Neuronal stem cell (in vitro differentiated cells): ENCODE measurements at places on chromosomes 4 and X.

DNA sequence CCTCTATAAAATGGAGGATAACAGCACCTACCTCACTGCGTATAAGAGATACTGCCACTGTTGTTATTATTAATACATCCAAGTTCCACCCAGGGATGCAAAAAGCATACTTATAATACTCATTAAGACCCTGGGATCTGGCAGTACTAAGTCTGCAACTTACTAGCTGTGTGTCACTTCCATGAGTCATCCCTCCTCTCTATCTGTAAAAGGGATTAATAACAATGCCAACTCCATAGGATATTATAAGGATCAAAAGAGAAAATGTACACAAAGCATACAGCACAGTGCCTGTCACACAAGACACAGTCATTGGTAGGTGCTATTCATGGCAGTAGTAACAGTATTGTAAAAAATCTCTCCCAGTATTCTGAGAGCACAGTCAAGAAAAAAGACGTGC lies 216.7 kb downstream of the HS6ST2 start:
- no peak for DNase-seq

DNA sequence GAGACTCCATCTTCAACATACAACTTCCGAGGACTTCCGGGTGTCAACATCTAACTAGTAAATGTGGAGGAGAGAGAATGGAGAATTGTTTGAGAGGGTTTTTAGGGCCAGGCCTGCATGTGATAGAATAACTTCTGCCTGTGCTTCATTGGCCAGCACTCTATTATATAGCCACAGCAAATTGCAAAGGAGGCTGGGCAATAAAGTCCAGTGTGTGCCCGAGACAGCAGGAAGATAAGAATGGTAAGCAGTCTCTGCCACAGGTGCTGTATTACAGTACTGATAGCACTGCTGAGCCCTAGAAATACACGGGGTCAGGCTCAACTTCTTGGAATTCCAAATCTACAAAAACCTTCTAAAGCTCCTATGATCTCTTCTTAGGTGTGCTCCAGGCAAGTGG lies 20.8 kb upstream of the LIMCH1 start:
- no peak for DNase-seq

DNA sequence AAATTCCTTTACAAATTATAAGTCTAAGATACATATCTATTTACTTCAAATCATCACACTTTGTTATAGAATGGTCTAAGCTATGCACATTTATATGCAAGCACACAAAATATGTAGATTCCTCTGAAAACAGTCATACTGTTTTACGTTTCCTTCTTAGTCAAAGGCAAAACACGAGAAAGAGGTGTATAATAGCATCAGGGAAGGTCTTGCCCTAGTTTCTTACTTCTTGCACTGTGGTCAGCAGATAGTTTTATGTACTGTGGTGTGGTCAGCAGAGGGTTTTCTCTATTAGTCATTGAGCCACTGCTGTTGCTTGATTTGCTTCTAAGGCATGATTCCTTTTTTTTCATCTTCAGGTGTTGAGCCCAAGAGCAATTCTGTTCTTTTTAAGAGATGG lies 117.7 kb downstream of the ADAM29 start:
- DNase-seq: no peak

DNA sequence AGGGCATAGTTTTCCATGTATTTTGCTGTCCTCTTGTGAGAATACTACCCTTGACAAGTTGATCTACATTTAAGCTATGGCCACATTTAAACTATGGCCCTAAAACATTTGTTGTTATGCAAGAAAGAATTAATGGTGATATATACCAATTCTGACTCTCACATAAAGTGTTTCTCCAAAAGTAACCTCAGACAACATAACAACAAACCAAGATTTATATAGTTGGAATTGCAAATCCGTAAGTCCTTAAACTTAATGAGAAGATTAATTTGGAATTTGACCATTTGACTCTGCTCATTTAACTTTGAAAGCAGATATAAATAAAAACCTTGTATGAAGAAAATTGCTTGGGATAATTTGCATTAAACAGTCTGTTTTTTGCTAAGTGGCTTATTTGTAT lies 38.9 kb downstream of the RUFY3 start:
- DNase-seq: no peak

- no peak for DNase-seq
Measured at GRCh38 chr4:186946136-186946535, 222.5 kb upstream of the FAT1 start.

- no peak for DNase-seq
Measured at GRCh38 chr4:99207069-99207743, 11.8 kb downstream of the ADH6 start.

DNA sequence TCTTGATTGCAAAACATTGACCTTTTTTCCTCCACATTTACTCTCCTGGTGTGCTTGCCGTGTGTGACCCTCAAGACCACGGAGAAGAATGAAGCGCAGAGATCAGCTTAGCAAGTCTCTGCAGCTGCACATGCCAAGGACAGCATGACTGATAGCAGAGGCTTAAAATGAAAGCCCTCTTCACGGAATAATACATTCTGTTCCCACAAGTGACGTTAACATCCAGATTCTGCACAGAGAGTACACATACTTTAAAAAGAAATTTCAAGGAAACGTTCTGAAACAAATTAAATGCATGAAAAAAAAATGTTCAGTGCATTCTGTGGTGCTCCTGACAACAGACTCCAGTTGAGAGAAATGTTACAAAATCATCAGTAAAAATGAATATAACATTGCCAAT lies 60.9 kb downstream of the SLC7A11 start:
- no peak for DNase-seq

GRCh38 chr4:177052211-177052934 lies 257.3 kb upstream of the NEIL3 start:
- DNase-seq: no peak

GRCh38 chr4:78481180-78481579 lies 70.4 kb upstream of the ANXA3 start:
- no peak for DNase-seq

- DNase-seq: no peak
Measured at GRCh38 chrX:129696463-129697155, 41.9 kb upstream of the APLN start.

DNA sequence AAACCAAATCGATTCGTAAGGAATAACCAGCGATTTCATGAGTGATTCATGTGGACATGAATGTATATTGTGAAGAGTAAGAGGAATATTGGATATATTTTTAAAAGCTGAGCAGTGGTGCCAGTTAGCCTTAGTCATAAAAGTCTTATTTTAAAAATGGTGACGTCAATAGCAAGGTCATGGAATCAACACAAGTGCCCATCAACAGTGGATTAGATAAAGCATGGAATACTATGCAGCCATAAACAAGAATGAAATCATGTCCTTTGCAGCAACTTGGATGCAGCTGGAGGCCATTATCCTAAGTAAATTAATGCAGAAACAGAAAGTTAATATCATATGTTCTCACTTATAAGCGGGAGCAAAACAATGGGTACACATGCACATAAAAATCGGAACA lies 89.0 kb upstream of the STOX2 start:
- no peak for DNase-seq

DNA sequence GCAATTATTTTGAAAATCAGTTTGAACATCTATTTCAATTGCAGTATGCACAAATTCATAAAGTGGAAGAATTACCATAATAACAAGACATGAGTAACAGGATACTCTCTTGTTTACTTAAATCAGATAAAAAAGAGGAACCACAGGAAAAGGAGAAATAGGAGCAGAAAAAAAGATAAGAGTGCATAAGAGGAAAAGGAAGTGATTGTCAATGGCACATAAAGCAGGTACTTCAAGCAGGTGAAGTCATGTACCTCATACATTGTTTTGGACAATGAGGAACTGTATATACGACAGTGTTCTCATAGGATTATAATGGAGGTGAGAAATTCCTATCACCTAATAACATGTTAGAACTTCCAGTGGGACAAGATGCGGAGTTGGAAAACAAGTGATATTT lies 334.5 kb upstream of the PCDH7 start:
- no peak for DNase-seq

DNA sequence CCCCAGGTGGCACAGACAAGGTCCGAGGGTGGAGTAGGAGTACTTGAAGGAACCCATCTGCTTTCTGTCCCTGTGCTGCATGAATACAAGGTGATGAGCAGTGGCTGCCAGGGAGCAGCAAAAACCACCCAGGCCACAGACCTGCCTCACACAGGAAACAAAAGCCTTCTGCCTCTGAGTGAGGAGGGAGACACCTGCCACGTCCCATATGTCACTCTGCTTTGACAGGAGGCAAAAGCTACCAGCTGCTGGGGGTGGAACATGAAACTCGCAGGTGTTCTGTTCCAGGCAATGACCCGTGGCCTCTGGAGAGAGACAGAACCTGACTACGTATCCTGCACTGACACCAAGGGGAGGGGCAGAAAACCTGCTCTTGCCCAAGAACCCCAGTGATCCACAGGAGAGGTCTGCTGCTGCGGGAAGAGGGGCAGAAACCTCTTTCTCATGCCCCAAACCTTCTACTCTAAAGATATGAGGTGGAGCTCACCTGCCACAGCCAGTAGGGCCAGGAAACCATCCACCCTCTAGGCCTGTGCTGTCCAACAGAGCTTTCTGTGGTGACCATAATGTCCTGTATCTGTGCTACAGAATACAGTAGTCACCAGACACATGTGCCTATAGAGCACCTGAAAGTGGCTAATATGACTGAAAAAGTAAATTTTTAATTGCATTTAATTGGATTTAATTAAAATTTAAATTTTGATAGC lies 172.9 kb downstream of the PRDM5 start:
- DNase-seq: no peak

DNA sequence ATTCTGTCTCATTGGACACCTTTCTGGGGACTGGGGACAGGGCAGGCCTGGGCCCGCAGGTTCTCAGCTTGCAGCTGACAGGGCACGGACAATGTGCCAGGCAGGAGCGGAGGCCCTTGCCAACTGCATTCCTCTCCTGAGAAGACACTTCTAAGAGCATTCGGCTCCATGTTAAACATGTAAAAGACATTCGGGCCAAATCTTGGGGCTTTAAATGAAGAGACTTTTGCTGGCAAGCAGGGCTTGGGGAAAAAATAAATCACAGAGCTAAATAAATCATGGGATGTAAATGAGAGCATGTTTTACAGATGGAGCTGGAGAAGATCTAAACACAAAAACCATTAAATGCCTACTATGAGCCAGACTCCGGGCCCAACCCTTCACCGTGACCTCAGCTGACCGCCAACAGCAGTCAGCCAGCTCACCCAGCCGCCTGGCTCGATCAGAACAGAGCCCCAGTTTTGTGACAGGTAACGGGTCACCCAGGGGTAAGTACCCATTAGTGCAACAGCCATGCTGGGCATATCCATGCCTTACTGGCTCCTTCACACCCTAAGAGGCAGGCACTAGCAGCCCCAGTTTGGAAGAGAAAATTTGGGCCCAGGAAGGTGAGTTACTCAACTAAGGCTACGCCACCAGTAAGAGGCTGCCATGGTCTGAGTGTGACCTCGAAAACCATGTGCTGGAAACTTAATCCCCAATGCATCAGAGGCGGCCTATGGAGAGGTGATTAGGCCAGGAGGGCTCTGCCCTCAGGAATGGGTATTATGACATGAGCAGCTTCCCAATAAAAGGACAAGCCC lies 14.7 kb downstream of the WDR1 start:
- no peak for DNase-seq

- DNase-seq: no peak
Measured at GRCh38 chr4:108902769-108903168, 139.9 kb upstream of the ETNPPL start.

DNA sequence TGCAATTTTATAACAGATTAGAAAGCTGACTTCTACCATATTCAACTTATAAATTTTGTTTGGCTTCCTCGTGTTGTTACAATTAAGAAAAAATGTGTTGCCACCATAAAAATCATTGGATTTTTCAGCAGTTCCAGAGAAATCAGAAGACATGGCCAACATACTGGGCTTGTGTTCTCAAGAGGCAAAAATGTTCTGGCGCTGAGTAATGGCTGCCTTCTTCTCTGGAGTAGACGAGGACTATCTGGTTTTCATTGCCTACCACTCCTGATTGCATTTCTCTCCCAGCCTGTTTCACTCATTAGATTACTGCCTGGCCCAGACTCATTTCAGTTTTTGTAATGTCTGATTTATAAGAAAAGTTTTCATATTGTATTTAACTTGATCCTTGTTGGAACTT lies 122.3 kb downstream of the ARHGAP10 start:
- no peak for DNase-seq

- DNase-seq: no peak
Measured at GRCh38 chr4:20859097-20859781, 159.0 kb downstream of the PACRGL start.

- DNase-seq: no peak
Measured at GRCh38 chrX:132712350-132712749, 223.5 kb upstream of the MBNL3 start.

DNA sequence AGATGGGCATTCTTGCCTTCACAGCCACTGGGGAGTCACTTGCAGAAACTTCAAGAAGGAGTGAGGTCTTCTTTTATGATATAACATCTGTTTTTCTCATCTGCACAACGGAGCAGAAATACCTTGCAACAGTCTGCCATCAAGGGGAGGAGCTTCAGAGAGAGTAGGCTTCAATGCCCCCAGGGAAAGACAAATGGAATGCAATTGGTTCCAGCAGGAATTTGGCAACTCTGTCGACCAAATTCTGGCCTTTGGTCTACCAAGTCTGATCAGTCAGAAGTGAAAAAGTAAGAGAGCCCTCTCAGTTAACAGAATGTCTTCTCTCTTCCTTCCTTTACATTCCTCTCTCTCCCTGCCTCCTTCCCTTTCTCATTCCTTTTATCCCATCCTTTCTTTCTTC lies 229.3 kb downstream of the IDS start:
- no peak for DNase-seq

GRCh38 chr4:188409851-188410250 lies 270.6 kb downstream of the TRIML1 start:
- DNase-seq: no peak

- DNase-seq: no peak
Measured at GRCh38 chr4:48030470-48030869, 13.9 kb downstream of the NIPAL1 start.

DNA sequence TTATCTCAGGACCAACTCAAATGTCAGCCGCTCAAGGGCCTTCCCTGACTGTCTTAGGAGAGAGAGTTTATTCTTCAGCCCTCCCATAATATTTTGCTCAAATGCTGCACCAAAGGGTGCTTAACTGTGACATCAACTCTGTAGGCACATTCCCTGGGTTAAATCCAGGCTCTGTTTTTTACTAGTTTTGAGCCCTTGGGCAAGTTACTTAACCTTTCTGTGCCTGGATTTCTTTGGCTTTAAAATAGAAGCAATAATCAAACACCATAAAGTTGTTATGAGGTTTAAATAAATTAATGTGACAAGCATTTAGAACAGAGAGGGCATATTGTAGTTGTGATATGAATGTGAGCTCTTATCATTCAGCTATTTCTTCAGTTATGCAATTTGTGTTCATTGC lies 54.2 kb upstream of the LIMCH1 start:
- DNase-seq: no peak

- DNase-seq: no peak
Measured at GRCh38 chr4:77141964-77142645, 14.9 kb upstream of the CCNG2 start.

- no peak for DNase-seq
Measured at GRCh38 chr4:141417387-141417786, 196.7 kb downstream of the ZNF330 start.
